Common myeloid progenitor, CD34-positive (primary cell): ENCODE measurements at places on chromosomes 16 and 17.
A peak's percentile ranks its signal among the peaks of the same experiment; 100 is the strongest.

- peak; percentile 49 for DNase-seq
Measured at GRCh38 chr17:38654411-38655398, 20.1 kb downstream of the EPOP start.

DNA sequence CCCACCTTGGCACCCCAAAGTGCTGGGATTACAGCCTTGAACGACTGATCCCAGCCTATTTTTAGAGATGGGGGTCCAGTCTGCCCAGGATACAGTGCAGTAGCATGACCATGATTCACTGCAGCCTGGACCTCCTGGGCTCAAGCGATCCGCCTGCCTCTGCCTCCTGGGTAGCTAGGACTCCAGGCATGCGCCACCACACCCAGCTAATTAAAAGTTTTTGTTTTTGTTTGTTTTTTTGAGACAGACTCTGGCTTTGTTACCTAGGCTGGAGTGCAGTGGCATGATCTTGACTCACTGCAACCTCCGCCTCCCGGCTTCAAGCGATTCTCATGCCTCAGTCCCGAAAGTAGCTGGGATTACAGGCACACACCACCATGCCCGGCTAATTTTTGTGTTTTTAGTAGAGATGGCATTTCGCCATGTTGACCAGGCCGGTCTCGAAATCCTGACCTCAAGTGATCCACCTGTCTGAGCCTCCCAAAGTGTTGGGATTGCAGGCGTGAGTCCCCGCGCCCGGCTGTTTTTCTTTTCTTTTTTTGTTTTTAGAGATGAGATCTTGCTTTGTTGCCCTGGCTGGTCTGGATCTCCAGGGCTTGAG lies 2.3 kb upstream of the PAFAH1B1 start:
- DNase-seq = no peak

- peak; percentile 38 for DNase-seq
Measured at GRCh38 chr17:2057760-2058585, 3.1 kb downstream of the HIC1 start.

DNA sequence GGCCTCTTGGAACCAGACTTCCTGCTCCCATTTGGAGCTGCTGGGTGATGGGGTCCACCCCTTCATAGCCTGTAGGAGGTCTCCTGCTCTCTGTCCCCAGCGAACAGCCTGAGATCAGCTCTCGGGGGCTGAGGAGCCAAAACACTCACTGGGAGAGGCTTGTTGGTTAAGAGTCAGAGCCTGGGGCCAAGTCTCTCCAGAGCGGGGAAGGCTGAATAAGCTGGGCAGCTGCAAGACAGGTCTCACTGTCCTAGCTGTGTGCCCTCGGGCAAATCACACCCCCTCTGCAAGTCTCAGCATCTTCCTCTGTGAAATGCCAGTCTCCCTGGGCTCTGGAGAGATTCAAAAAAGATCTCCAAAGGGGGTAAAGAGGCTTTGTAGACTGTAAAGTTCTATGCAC lies 174.6 kb downstream of the WSCD1 start:
- DNase-seq = no peak

DNA sequence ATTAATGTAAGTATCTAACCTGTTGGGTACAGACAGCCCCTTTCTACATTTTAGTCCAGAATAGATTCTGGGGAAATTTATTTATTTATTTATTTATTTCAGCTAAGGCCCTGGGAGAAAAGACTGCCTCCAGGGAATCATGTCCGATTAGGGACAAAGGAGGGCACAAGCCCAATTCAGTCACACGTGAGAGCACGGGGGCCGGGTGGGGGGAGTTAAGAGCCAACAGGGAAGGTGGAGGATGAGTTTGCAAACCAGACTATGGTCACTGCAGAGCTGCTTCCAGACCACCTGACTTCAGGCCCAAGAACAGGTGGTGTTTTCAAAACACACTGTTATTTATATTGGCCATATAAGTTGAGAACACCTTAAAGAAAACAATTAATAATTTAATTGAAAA lies 1.6 kb upstream of the ZFHX3 start:
- DNase-seq = no peak

- no peak for DNase-seq
Measured at GRCh38 chr16:12436201-12436657, 367.5 kb downstream of the CPPED1 start.

GRCh38 chr17:43562679-43563599 lies 16.8 kb upstream of the ETV4 start:
- DNase-seq = peak; percentile 31

- peak; percentile 93 for DNase-seq
Measured at GRCh38 chr16:69132424-69133252, at the start of the genes CHTF8 and UTP4. Gene CHTF8, minus strand, starts transcription at chr16:69132588. Its CDS starts 11,130 bp downstream, at chr16:69121458. Gene UTP4, plus strand, starts transcription at chr16:69132649. Its CDS starts 811 bp downstream, at chr16:69133460.

GRCh38 chr16:22272870-22273650 lies 24.1 kb upstream of the POLR3E start:
- no peak for DNase-seq

- DNase-seq = no peak
Measured at GRCh38 chr17:80445007-80445725, 30.2 kb downstream of the ENDOV start.
